NCI-H2081 (cell line): ENCODE measurements at places on chromosomes 16 and 17.

DNA sequence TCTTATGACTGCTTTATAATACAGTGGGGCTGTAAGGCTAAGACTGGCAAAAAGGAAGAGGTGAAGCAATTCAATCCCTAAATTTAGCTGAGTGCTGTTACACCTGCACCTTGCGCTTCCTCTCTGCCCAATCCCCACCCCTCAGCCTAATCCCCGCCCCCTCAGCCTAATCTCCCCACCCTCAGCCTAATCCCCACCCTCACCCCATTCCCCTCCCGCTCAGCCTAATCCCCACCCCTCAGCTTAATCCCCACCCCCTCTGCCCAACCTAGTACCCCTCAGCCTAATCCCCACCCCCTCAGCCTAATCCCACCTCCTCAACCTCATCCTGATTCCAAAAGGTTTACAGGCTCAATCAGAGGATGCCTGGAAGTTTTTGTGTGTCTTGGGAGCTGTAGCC is 155.5 kb downstream of the PMP22 start:
- no peak for DNase-seq

- DNase-seq: no peak
Observed at GRCh38 chr17:83109793-83110645, 30.6 kb downstream of the METRNL start.

GRCh38 chr17:72984145-72984925 is 108.2 kb downstream of the SLC39A11 start:
- DNase-seq: no peak

DNA sequence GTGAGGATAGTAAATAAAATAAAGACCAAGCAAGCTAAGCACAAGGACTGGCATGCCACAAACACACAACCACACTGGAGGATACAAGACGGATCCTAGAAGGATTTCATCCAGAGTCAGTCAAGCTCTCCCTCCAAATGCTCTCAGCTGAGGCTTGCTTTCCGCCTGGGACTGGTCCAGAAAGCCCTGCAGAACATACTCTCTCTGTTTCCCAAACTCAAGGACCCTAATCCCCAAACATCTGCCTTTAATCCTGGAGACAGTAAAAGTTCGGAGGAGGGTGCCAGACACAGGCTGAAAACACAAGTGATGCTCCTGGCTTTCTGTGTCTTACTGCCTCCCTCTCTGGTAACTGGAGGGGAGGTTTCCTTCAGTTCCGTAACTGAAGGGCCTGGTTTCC is 5.3 kb upstream of the HSD11B2 start:
- DNase-seq: no peak

DNA sequence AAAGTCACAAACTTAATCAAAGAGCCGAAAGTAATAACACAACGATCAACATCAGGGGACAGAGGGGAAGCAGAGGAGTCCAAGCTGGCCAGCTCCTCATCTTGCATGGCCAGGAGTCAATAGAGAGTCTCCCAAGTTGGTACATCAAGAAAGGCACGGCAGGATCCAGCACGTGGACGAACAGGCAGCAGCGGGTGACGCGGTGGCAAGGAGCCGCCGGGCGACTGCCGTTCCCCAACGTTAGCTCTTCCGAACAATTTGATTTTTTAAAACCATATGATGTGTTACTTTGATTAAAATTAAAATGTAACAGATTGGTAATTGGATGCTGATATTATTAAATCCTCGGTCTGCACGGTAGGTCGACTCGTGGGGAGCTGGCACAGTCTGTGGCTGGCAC is 81.8 kb upstream of the DOC2B start:
- no peak for DNase-seq

- DNase-seq: no peak
Observed at GRCh38 chr17:49288388-49288787, 57.8 kb upstream of the PHOSPHO1 start.

DNA sequence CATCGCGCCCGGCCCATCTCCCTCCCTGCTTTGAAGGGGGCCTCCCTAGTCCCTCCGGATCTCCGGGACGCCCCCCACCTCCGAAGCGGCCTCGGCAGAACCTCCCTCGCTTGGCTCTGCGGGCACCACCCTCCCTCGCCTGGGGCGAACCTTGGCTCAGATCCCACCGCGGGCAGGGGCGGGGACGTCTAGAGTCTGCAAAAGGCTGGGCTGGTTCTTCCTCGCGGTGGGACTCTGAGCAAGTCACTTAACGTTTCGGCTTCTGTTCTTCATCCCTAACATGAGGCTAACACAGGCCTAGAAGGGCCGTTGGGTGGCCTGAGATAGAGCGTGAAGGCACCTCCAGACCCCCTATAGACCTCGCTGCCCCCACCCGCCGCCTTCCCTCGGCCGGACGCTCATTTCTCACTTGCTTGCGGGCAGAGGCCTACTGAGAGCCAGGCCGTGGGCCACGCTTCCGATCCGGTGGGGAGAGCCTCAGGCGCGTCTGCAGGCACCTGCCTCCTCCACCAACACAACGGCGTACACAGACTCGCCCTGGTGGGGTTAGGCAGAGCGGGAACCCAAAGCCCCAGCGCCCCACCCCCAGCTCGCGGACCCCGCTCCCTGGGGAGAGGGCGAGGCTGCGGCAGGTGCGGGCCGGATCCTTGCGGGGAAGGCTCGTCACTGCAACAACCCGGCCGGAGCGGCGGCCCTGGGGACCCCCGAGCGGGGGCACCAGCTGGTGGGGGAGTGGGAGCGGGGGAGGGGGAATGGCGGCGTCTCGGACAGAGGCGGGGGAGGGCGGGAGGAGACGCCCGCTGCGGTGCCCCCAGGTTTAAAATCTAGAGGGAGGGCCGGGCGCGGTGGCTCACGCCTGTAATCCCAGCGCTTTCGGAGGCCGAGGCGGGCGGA is 5.4 kb downstream of the MYO1C start:
- no peak for DNase-seq

DNA sequence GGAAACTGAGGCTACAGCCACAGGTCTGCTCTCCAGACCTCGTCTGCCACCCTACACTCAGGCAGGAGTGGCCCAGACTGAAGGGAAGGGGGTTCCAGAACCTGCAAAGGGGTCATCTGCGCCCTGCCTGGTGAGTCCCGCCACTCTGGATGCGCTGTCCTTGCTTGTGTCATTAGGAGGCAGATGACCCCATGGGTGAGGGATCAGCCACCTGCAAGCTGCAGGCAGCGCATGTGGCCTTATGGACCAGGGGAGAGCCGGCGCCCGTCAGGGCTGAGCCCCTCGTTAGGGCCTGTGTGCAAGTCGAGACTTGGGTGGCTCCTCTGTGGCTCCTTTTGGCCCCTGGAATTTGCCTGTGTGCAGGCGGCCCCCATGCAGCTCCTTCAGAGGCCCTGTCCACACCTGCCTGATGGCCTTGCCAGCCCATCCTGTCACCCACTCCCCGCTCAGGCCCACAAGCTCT is 5.7 kb downstream of the ZFPM1 start:
- no peak for DNase-seq

- no peak for DNase-seq
Observed at GRCh38 chr17:36876966-36877365, 60.3 kb upstream of the LHX1 start.

DNA sequence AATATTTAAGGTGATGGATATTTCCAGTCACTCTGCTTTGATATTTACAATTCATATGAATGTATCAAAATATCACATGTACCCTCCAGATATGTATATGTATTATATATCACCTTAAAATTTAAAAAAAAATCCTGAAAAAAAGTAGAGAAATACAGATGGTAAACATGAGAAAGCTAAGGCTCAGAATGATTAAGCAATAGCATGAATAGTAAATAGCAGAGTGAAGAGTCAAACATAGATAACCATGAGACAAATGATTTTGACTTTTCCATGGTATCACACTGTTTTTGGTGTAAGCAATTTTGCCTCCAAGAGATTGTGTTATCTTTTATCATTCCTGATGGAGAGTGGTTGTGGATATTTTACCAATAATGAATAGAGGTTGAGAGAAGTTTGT is 868.8 kb downstream of the CDH11 start:
- DNase-seq: no peak

GRCh38 chr17:45143767-45144198 is 4.5 kb upstream of the HEXIM1 start:
- DNase-seq: no peak

- no peak for DNase-seq
Observed at GRCh38 chr17:72299592-72299991, 178.8 kb downstream of the SOX9 start.

GRCh38 chr16:62602790-62603189 is 566.6 kb upstream of the CDH8 start:
- no peak for DNase-seq

DNA sequence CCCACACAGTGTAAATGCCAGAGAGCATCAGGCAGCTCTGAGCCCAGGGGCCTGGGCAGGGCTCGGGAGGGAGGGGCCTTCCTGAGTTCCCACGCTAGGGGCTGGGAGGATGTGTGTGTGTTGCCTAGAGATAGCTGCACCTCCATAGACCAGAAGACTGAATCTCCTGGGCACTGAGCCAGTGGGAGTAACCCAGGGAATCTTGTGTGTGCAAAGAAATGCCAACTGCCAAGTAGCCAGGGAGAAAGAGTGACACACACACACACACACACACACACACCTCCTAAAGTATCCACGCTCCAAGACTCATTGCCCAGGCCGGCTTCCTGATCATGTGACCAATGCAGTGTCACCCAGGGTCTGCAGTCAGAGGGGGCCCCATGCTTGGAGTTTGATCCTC is 166.2 kb upstream of the RPL38 start:
- DNase-seq: peak; percentile 14

DNA sequence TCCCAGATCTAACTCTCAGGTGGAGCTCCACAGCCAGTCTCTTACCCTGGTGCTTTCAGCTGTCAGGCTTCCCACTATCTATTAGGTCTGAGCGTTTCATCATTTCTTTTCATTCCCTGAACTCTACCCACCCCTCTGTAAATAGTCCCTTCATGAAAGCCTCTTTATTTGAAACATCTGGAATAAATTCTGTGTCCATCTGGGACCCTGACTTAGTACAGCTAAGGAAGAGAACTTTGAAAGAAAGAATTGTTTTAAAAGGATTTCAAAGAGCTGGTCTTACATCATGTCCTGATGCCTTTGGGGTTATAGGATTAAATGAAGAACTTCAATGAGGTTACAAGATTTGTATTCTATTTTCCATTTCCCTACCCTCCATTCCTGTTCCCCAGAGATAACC is 388.5 kb upstream of the CA10 start:
- no peak for DNase-seq

GRCh38 chr16:64864232-64864809 is 257.5 kb downstream of the CDH11 start:
- no peak for DNase-seq

- DNase-seq: no peak
Observed at GRCh38 chr17:42476411-42476810, 17.7 kb downstream of the ATP6V0A1 start.

DNA sequence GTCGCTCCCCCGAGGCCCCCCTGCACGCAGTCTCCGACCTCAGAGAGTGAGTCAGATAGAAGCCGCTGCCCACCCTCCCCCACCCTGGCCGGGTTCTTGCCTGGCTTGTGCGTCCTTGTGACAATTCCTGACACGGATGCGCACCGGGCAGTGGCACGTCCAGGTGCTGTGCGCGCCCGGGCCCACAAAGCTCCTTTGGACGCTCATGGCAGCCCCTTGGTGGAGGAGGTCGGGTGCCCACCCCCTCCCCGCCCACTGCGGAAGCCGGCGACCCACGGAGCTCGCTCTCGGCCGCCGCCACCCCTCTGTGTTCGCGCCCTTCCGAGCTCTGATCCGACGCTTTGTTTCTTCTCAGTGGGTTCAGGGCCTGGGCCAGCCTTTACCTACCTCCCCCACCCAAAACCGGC is 662 bp upstream of the TUBB3 start:
- DNase-seq: peak; percentile 35

- no peak for DNase-seq
Observed at GRCh38 chr17:58329810-58330537, 1.4 kb upstream of the TSPOAP1 start.

DNA sequence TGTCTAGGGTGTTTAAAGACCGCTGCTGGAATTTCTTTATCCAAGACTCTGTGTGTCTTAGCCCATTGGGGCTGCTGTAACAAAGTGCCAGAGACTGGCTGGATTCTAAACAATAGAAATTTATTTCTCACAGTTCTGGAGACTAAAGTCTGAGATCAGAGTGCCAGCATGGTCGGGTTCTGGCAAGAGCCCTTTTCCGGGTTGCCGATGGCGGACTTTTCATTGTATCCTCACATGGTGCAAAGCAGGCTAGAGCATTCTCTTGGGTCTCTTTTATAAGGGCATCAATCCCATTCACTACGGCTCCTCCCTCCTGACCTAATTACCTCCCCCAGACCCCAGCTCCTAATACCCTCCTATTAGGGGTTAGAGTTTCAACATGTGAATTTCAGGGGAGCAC is 9.5 kb downstream of the NLRC5 start:
- DNase-seq: no peak

- DNase-seq: no peak
Observed at GRCh38 chr16:57471852-57472664, 9.6 kb downstream of the POLR2C start.

DNA sequence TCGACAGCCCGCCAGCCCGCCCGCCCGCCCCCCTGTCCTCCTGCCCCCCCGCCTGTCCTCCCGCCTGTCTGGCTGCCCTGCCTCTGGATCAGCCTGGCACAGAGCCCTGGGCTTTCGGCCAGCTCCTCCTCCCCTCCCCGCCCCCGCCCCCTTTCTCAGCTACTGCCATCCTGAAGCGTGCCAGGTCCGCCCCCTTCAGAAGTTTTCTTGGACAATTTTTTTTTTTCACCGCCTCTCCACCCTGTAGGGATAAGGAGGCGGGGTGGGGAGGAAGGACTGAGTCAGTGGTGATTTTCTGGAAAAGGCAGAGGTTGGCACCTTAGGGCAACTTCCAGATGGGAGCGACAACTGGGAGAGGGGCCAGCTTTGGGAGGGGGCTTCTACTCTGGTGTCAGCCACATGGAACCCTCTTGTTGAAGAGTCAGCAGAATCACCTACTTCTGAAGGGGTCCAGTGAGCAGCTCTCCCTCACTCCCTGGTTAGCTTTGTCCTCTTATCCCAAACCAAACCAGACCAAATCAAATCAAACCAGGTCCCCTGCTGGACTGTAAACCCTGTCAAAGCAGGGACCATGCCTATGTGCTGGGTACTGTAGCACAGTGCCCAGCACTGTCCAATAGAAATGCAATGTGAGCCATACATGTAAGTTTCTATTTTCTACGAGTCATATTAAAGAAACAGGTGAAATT is 19.7 kb downstream of the IGF2BP1 start:
- DNase-seq: peak; percentile 6

GRCh38 chr17:20278805-20279204 is 188.5 kb downstream of the LGALS9B start:
- no peak for DNase-seq

GRCh38 chr16:84143784-84144199 is 1.2 kb downstream of the HSDL1 start:
- DNase-seq: no peak

DNA sequence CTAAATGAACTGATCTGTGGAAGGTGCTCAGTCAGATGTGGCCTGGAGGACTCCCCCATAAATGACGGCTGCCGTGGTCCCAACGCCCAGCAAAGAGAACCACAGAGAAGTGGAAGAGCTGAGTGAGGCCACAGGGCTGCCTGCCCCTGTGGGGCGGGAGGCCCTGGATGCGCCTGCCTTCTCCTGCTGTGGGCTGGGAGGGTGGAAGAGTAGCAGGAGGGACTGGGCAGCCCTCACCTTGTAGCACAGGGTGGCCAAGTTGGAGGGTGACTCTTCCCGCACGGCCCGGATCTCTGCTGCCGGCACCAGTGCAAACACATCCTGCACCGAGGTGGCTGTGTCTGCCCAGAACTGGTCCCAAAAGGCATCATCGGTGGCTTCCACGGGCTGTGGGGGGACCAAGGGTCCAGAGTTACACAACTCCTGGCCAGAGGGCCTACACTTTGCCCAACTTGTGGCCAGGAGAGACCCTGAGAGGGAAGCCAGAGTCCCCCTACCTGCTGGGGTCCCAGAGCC is 8.3 kb downstream of the HID1 start:
- no peak for DNase-seq
